ENCODE measurements at places on chromosomes 5 and 9.

DNA sequence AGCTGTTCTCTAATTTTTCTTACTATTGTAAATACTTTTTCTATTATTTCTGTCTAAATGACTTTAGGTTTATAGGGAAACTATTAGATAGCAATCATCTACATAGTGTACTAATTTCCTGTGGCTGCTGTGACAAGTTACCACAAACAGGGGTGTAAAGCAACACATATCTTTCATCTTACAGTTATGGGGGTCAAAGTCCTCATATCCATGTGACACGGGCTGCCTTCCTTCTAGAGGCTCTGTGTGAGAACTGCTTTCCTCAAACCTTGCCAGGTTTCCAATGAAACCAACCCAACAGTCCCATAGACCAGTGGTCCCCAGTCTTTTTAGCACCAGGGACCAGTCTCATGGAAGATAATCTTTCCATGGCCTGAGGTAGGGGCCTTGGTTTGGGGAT is 189.1 kb downstream of the ROR2 start:
- DNase-seq, result no peak

DNA sequence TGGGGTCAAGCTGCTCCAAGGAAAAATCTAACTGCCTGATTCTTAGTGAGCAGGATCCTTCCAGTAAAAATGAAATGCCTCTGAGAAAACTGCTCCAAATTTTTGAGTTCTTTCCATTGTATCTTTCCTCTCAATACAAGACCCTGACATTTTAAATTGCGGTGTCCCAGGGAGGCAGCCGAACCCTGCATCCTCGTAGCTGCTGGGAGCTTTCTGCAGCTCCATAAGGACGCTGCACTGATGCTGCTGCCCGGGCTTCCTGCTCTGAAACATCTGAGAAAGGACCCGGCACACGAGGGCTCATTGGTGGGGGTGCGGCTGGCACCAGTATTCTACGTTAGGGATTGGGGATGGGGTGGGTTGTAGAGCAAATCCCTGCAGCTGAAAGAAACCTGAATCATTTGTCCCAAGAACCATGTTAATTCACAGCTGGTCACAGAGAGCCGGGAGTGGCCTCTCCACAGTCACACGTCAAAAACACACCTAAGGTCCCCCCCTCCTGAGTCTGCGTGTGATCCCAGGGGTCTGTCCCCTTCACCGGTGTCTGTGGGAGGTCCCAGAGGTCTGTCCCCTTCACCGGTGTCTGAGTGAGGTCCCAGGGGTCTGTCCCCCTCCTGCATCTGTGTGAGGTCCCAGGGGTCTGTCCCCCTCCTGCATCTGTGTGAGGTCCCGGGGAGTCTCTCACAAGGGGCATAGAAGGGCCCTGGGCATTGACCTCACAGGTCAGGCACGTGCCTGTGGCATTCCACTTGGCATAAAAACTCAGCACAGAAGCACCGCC is 63.4 kb upstream of the ZNF354B start:
- DNase-seq, result no peak

DNA sequence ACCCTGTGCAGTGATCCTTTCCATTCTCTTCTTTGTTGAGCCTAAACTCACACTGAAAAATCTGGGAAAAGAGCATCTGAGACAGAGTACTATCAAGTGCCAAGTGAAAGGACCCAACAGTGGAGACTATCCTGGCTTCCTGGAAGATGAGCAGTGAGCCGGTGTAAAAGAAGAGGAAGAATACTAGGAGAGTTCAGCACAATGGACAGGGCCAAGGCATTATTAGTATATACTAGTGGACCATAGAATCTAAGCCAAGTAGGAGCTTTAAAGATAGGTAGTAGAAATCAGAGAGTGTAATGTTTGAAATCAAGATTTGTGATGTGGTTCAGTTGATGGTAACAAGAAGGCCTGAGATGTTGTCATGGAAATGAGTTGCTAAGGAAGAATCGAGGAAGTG is 140.8 kb downstream of the CAMK4 start:
- no peak for DNase-seq

- peak; percentile 25 for DNase-seq
Measured at GRCh38 chr9:36488389-36488756, 84.3 kb upstream of the MELK start.

DNA sequence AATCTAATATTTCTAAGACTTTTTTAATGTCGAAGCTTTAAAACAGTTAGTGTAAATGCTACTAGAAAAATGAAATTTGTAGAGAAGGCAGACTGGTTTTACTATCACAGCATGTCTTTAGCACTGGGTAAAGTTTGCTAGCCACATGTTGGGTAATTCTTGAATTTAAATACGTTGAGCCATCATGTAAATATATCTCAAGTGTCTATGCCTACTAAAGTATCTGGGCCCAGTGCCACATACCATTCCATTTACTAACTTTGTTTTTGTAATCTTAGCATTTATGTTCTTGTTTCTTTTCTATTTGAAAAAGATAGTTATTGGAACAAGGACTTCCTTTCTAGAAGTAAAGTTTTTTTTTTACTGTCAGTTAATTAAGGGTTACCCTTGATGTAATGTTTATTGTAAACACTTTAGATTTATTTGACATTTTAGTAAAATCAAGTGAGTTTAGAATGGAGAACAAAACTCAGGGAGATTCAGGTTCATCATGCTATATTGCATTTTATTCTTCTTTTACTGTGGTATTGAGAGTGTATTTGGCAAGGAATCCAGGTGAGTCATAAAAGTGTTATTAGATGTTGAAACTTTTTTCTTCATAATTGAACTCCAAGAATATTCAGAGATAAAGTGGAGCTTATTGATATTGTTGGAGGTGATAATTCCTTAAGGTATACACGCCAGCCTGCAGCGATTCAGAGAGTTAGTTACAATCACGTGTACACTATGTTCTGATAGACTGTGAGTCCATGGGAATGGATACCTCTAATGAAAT is 182.4 kb downstream of the CCDC171 start:
- no peak for DNase-seq

DNA sequence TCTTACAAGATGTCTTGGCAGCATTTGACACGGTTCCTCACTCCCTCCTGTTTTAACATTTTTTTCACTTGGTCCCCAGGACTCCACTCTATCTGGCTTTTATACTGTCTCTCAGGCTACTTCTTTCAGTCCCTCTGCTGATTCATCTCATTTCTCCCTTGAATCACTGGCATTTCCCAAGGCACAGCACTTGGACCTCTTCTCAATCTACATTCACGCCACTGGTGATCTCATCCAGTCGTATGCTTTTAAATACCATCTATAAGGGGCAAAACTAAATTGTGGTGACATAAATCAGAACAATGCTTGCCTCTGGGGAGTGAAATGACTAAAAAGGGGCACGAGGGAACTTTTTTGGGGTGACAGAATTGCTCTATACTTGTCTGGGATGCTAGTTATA is 47.1 kb downstream of the MAPKAP1 start:
- no peak for DNase-seq

GRCh38 chr9:124458441-124458840 is 8.2 kb downstream of the ADGRD2 start:
- no peak for DNase-seq

DNA sequence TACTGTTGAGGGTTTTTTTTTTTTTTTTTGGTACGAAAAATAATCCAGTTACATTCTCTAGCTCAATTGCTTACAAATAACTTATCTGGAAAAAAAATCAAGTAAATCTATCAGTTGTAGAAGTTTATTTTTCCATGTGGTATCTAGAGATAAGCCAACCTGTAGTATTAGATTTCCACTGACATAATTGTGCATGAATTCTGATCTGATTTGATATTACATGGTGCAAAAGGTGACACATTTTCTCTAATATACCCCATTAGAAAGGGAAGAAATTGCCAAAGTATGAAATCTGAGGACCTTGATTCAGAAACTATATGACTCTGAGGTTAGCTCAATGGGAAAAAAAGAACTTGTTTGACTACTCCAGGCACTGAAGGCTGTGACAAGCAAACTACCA is 141.5 kb downstream of the SLF1 start:
- no peak for DNase-seq

GRCh38 chr5:135493406-135494180 is 41.4 kb upstream of the TIFAB start:
- no peak for DNase-seq

DNA sequence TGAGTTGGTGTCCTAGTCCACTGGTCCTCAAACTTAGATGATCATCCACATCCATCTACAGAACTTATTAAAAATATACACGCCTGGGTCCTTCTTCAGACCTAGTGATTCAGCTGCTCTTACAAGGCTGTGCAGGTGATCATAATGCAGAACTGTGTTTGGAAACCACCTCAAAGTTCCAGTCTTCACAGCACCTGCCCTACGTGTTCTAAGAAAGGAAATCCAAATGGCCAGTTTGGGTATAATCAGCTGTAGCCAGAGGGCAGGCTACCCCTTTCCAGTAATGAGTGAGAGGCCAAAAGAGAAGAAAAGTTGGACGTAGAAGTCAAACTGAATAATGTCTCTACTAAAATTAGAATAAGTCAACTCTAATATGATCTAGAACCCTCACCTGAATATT is 15.4 kb downstream of the REEP5 start:
- no peak for DNase-seq

DNA sequence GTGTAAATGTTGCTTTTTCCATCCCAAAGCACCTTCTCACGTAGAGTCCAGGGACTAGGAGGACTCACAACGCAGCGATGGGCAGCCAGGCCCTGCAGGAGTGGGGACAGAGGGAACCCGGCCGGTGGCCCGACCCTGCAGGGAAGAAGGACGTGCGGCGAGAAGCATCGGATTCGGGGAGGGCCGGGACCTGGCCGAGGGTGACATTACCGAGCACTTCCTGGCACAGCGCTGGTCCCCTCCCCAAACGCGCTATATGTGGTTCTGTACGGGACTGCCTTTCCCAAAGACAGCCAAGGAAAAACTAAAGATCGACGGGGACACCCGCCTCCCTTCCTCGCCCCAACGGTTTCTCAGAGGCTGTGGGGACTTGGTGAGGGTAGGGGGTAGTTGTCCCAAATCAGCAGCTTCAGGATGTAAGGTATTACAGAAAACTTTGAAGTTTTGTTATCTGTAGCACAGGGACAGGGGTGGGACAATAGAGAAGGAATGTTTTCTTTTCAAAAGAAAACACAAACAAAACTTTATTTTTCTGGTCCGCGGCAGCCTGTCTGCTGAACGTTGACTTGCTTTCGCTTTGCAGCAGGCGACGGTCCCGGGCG is 887 bp upstream of the MAP3K1 start:
- no peak for DNase-seq

DNA sequence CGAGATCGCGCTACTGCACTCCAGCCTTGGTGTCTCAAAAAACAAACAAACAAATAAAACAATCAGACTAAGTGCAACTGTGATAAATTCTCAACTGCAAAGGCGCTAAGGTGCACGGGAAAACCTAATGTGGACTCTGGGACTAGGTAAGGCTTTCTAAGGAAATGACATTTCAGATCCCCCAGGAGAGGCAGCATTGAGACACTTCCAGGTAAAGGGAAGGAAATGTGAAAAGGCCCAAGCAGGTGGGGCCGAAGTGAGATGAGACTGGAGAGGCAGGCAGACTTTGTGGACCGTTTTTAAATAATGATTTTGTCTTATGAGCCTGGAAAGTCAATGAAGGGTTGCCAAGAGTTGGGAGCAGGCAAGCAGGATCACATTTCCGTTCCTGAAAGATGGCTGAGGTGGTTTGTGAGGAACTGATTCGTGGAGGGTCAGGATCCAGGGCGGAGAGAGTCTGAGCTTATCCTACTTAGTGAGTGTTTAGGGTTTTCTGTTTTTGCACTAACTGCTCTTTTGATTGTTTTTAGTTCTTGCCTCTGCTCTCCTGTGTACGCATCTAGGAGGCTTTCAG is 2.0 kb upstream of the APBA1 start:
- no peak for DNase-seq
